ENCODE measurements at places on chromosomes 16 and 17.

DNA sequence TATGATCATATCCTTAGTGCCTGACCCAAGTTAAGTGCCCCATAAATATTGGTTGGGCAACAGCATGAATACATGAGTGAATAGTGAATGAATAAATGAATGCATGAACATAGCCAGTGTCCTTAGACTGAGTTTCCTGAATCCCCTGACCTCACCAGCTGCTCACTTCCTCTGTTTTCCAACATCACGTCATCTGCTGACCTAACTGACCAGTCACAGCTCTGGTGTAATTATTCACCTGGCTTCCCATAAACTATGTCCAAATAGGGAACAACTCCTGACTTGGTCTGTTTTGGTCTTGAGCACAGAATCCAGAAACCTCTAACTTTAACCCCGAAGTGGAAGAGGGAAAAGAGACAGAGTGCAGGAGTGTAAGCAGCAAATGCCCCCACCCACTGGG, 83.4 kb downstream of the ASIC2 start:
- DNase-seq: no peak

- DNase-seq: no peak
Measured at GRCh38 chr17:72318131-72318530, 197.3 kb downstream of the SOX9 start.

- peak; percentile 42 for DNase-seq
Measured at GRCh38 chr17:75152922-75153779, 1.2 kb downstream of the JPT1 start.

DNA sequence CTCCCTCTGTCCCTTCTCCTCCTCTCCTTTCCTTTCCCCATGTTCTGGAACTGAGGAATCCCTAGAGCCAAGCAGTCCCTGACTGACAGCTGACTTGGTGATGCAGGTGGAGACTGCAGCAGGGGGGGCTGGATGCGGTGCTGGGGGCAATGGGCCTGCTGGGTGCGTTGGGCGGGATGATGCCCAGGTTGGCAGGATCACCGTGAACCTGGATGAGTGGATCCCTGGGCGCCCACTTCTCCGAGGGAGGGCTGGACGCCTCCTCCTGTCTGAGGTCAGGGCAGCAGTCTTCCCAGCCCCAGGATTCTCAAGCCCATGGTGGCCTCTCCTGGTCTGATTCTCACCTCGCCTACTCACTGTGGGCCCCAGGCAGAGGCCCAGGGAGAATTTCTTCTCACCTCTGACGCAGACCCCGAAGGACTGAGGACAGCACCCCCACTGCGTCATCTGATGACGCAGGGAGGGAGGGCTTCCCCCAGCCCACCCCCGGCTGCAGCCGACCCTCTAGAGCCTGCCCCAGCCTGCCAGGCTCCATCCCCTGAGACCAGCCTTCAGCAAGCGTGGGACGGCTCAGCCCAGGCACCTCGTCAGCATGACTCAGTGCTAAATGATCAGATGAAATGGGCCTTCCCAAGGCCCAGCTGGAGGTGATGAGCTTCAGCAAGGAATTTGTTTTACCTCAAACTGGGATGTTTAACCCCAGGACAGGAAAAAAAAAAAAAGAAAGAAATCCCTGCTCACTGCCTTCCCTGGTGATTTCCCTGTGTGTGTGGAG, 188.0 kb upstream of the TNRC6C start:
- DNase-seq: no peak

GRCh38 chr16:89827383-89828198, 684 bp upstream of the SPIRE2 start:
- DNase-seq: no peak

- no peak for DNase-seq
Measured at GRCh38 chr17:32302037-32302436, 36.4 kb downstream of the RHBDL3 start.

DNA sequence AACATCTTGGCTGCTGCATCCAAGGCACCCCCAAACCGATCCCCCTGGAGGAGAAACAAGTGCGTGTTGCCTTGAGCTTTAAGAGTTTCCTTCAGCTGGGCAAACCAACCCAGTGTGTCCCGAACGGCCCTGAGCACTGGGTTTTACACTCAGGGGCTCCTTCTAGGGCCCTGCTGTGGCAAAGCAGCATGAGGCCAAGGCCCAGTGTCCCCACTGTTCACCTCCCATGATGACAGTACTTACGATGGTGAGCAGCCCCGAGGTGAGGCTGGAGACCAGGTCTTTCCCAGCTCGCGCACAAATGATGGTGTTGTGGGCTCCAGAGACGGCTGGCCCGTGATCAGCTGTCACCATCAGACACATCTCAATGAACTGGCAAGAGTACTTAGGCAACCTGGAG, 6.6 kb upstream of the KLHL11 start:
- no peak for DNase-seq

GRCh38 chr17:57701124-57701523, 44.0 kb downstream of the CCDC182 start:
- DNase-seq: no peak

GRCh38 chr17:40349895-40350688, 14.4 kb downstream of the GJD3 start:
- DNase-seq: no peak

DNA sequence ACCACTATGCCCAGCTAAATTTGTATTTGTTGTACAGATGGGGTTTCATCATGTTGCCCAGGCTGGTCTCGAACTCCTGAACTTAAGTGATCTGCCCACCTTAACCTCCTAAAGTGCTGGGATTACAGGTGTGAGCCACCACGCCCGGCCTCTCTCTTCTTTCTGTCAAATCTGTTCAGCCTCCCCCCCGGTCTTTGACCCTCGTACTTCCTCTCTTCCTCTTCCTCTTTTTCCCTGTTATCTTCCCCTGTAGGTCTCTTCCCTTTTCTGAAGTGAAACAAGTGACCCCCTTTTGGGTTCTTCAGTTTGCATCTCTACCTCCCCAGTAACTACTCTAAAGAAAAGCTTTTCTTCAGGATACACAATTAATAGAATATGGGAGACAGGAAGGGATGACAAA, 31.7 kb upstream of the DHX40 start:
- no peak for DNase-seq

DNA sequence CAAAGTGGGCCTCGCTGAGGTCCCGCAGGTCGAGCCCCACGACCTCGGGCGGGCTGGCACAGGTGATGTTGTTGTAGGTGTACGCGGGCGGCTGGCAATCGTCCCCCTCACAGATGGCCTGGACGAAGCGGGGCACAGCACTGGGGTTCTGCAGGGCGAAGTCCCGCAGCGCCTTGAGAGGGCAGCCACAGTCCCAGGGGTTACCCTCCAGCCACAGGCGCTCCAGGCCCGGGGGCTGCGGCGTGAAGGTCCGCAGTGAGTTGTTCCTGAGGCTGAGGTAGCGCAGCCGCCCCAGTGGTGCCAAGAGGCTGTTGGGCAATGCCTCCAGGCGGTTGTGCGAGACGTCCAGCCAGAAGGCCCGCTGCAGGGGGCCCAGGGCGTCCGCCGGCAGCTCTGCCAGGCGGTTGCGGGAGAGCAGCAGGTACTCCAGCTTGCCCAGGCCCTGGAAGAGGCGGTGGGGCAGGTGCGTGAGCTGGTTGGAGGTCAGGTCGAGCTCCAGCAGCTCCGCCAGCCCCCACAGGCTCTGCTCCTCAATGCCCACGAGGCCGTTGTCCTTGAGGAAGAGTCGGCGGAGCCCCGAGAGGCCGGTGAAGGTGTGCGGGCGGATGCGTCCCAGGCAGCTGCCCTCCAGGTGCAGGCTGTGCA, 2.8 kb downstream of the IGFALS start:
- DNase-seq: no peak

- no peak for DNase-seq
Measured at GRCh38 chr17:59377410-59377809, 46.0 kb downstream of the YPEL2 start.

GRCh38 chr17:8696906-8697305, 47.7 kb downstream of the CCDC42 start:
- no peak for DNase-seq

GRCh38 chr17:35342276-35342675, 31.1 kb downstream of the SLFN11 start:
- DNase-seq: no peak

Data from activated naive CD8-positive, alpha-beta T cell treated with anti-CD3 and anti-CD28 coated beads, Interleukin-2, amount 50 U/mL, for 24 hours (primary cell).